A549 treated with ZK216348 at 1 μM for 4 hours (cell line): ENCODE measurements at places on chromosomes 5 and 9. TPM values are rescaled to one million over a fixed set of nuclear protein-coding genes. Genes with fewer than 3 reads are reported as not detected.

The FLT4 gene
- 2.0 to 4.8 TPM (median 3.7 TPM) in 5 replicates for total RNA-seq

The CHSY3 gene
- total RNA-seq: 0.09 to 0.40 TPM (median 0.11 TPM) in 4 of 5 replicates, not detected in the other

The IL9 gene
- total RNA-seq: not detected in 5 replicates

The SPINK1 gene
- 0.55 to 1.0 TPM (median 0.99 TPM) in 5 replicates for total RNA-seq

The ROPN1L gene
- 1.3 to 2.8 TPM (median 2.2 TPM) in 5 replicates for total RNA-seq

The FKBP15 gene
- total RNA-seq: 15.8 to 19.2 TPM (median 17.1 TPM) in 5 replicates

The FAM169A gene
- total RNA-seq: 3.1 to 8.6 TPM (median 6.5 TPM) in 5 replicates

The ZFP62 gene
- 7.0 to 10.4 TPM (median 9.7 TPM) in 5 replicates for total RNA-seq

The SV2C gene
- 0.01 to 0.02 TPM in 2 of 5 replicates, not detected in the others for total RNA-seq

The FKTN gene
- 3.7 to 8.3 TPM (median 7.6 TPM) in 5 replicates for total RNA-seq

The CTXN3 gene
- total RNA-seq: not detected in 5 replicates

The PCDHGA9 gene
- total RNA-seq: 0.09 TPM in 1 of 5 replicates, not detected in the others

The ANKRD34B gene
- 0.06 to 0.31 TPM (median 0.25 TPM) in 4 of 5 replicates, not detected in the other for total RNA-seq

The RXFP3 gene
- not detected in 5 replicates for total RNA-seq

The RASEF gene
- total RNA-seq: 5.6 to 9.5 TPM (median 8.2 TPM) in 5 replicates

The ALDH1A1 gene
- 4,093 to 6,603 TPM (median 5,109 TPM) in 5 replicates for total RNA-seq

The UBE2QL1 gene
- 0.13 to 0.30 TPM (median 0.27 TPM) in 5 replicates for total RNA-seq

The MARCOL gene
- total RNA-seq: not detected in 5 replicates

The OSMR gene
- 49.0 to 77.8 TPM (median 68.1 TPM) in 5 replicates for total RNA-seq

The ENTREP1 gene
- 0.61 to 0.74 TPM (median 0.65 TPM) in 5 replicates for total RNA-seq

The CDKN2B-AS1 gene
- not detected in 5 replicates for total RNA-seq

The SIGMAR1 gene
- total RNA-seq: 151 to 215 TPM (median 198 TPM) in 5 replicates

The STPG3 gene
- not detected in 5 replicates for total RNA-seq

The UNC13B gene
- 8.5 to 10.9 TPM (median 10.2 TPM) in 5 replicates for total RNA-seq

The BTNL3 gene
- total RNA-seq: not detected in 5 replicates

The GPRIN1 gene
- 7.3 to 10.8 TPM (median 10.2 TPM) in 5 replicates for total RNA-seq

The ESM1 gene
- total RNA-seq: not detected in 5 replicates

The PAEP gene
- total RNA-seq: 0.20 to 0.41 TPM in 2 of 5 replicates, not detected in the others

The TRMO gene
- total RNA-seq: 10.4 to 15.8 TPM (median 11.2 TPM) in 5 replicates

The HAVCR2 gene
- 0.20 to 0.70 TPM (median 0.41 TPM) in 5 replicates for total RNA-seq

The HTR4 gene
- not detected in 5 replicates for total RNA-seq

The PIP5KL1 gene
- 0.75 to 2.7 TPM (median 2.0 TPM) in 5 replicates for total RNA-seq

The NR4A3 gene
- total RNA-seq: 1.5 to 3.0 TPM (median 2.3 TPM) in 5 replicates

The INSL6 gene
- not detected in 5 replicates for total RNA-seq

The HBEGF gene
- total RNA-seq: 5.4 to 7.5 TPM (median 6.4 TPM) in 5 replicates

The FCN2 gene
- total RNA-seq: not detected in 5 replicates
